ENCODE measurements at places on chromosomes 2 and 18.
A peak's percentile ranks its signal among the peaks of the same experiment; 100 is the strongest.

GRCh38 chr2:2164326-2164917 is 166.7 kb downstream of the MYT1L start:
- DNase-seq, result no peak

- peak; percentile 88 for DNase-seq
Measured at GRCh38 chr2:152560166-152560565, 157.1 kb downstream of the PRPF40A start.

GRCh38 chr2:164967781-164968228 is 12.5 kb upstream of the SLC38A11 start:
- DNase-seq, result peak; percentile 75

DNA sequence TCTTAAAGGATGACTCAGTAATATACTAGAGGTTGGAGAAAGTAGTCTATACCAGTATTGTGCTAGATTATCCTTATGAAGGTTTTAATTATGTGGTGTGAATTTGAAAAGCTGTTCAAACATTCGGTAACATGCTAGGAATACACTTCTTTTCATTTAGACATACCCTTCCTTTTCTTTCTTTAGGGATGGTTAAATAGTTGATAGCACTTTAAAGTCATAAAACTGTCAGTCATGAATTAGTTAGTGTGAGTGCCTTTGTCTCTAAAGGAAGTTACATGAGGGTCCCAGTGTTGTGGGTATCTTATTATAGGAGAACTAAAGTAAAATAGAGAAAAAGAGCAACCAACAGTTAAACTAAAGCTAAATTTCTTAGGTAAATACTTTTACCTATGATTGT is 149.3 kb downstream of the CSRNP3 start:
- DNase-seq, result no peak

GRCh38 chr2:62800618-62801017 is 95.1 kb downstream of the EHBP1 start:
- no peak for DNase-seq

- DNase-seq, result no peak
Measured at GRCh38 chr2:170300993-170301392, 123.0 kb downstream of the MYO3B start.

GRCh38 chr18:9715978-9716774 is 8.1 kb downstream of the RAB31 start:
- no peak for DNase-seq

GRCh38 chr2:175414191-175414881 is 232.8 kb upstream of the ATP5MC3 start:
- no peak for DNase-seq

DNA sequence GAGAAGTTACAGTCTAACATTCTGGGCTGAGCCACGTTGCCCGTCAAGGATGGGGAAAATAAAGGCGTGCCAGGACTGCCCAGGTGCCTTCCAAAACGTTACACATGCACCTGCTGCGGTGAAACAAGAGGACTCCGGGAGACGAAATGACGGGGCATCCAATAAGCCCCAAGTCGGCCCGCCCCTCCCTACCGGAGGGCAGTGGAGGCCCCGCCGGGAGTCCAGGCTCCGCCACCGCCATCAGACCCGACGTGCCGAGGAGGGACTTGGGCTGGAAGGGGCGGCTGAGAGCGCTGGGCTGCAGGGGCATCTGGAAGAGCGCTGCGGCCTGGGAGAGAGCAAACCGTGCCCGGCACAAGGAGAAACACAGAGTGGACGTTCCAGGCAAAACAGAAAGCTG is 112.5 kb upstream of the GPC1 start:
- no peak for DNase-seq

DNA sequence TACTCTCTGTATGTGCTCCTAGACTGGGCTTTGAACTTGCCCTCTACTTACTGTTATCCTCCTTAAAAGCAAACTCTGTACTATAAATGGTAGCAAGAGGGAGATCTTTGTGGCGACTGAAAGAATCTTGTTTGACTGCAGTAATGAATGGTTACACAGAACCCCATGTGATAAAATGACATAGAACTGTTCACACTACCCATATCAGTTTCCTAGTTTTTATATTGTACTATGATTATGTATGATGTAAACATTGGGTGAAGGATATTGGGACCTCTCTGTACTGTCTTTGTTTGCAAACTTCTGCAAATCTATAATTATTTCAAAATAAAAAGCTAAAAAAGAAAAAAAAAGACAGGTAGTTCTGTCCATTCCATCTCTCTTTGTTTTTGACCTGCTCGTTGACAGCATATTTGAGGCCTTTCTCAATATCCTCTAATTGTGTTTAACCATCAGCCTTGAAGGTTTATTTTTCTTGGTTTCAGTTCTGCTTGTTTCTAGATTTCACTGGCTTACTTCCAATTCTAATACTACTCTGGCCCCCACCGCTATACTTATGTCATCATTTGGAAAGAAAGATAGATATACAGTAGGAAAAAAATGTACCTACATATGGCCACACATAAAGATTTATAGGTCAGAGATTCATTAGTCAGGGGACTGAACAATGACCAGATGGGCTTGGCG is 79.2 kb upstream of the MYO3B start:
- no peak for DNase-seq

DNA sequence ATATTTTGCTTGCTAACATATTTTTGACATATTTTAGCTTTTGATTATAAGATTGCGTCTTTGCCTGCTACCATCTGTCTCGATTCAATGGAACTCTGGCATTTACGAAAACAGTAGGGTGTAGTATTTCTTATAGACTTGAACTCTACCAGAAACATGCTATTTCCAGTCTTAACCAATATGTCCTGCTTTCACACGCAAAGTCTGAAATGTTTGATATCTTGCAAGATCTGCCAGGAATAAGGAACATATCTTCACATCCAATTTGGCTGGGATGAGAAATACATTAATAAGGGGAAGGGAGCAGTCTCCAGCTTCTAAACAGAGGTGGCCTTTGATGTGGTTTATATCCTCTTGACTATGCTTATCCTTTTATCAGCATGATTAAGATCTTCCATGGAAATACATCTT is 299.4 kb downstream of the ZNF521 start:
- no peak for DNase-seq
